ENCODE measurements at places on chromosomes 4 and X.

DNA sequence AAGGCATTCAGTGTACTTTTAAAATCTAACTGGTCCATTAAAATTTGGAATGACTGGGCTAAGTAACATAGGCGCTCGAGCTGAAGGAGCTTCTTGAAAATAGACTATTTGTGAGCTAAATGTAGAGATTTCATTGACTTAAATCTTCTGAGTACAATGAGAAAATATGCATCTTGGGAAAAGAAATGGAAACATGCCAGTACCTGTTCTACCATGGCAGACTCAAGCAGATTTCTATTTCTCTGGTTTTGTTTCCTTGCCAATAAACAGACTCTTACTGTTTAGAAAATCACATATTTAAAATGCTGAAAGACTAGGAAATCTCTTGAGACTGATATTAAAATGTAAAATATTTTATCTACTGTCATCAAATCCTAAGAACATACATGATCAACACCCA, 678.1 kb downstream of the FAT4 start:
- DNase-seq, result no peak

- DNase-seq, result peak; percentile 41
Observed at GRCh38 chr4:48341776-48342605, 662 bp downstream of the SLAIN2 start.

DNA sequence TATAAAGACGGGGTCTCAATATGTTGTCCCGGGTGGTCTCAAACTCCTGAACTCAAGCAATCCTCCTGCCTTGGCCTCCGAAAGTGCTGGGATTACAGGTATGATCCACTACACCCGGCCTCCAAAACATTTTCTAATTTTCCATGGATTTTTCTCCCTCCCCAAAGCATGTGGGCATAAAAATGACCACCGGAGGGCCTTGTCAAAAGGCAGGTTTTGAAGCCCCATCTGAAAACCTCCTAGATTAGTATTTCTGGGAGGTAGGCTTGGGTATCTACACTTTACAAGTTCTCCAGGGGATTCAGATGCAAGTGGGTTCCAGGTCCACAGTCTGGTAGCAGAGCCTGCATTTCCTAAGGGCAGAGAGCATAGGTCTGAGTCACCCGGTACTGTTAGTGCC, 1.4 kb upstream of the GPR173 start:
- DNase-seq, result peak; percentile 7

- no peak for DNase-seq
Observed at GRCh38 chr4:184451726-184452125, 22.6 kb downstream of the IRF2 start.

GRCh38 chr4:8589823-8590545, 2.6 kb upstream of the CPZ start:
- no peak for DNase-seq

DNA sequence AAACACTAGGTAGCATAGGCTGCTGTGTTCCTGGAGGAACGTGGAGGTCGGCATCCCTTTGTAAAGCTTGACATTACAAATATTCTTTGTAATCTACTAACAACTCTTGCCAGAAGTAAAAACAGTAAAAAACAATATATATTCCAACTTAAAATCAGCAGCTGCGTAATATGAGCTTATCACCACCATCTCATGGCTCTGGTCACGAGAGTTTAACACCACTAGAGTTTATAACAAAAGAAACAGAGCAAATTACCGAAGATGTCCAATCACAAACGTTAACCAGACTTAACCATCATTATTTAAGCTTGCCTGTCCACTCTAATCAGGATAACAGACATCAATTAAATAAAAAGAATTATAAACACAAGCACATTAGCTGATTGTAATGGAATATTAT, 236.7 kb downstream of the PCDH7 start:
- no peak for DNase-seq

- DNase-seq, result no peak
Observed at GRCh38 chr4:185305979-185306442, 89.7 kb downstream of the LRP2BP start.

DNA sequence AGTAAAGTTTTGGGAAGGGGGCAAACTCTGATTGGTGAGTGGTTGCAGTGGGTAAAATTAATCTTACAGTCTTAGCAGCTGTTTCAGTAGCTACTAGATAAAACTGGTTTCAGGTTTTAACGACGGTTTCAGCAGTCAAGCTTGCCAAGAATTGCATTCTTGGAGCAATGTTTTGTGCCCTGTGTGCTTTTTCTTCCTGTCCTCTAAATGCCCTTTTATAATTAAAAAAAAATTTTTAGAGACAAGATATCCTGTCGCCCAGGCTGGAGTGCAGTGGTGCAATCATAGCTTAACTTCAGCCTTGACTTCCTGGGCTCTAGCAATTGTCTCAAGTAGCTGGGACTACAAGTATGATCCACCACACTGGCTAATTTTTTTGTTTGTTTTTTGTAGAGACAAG, 6.3 kb upstream of the PPEF2 start:
- no peak for DNase-seq

DNA sequence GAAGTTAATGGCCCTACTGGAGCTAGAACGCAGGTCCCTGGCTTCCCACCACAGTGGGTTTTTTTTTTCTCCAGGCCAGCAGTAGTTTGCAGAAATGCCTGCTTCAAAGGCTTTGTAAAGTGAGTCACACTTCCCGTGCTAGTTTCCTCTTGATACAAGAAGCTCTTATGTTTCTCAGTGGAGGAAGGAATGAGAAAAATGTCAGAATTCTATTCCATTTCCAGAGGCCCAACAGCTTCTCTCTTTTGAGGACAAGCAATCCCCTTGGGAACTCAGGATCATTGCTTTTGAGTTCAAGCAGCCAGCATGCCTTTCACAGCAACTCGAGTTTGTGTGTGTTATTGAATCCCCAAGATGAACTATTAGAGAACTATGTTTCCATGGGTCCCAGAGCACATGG, 134.3 kb downstream of the GUCY2F start:
- no peak for DNase-seq
